ENCODE measurements at places on chromosomes 6 and 20. TPM values are rescaled to one million over a fixed set of nuclear protein-coding genes. Genes with fewer than 3 reads are reported as not detected.
A peak's percentile ranks its signal among the peaks of the same experiment; 100 is the strongest.

Gene INSM1
- 0.81 TPM for total RNA-seq

Gene PACSIN1
- 7.0 TPM for total RNA-seq

GRCh38 chr6:153801917-153802316 is 237.1 kb upstream of the OPRM1 start:
- DNase-seq, result no peak

- no peak for DNase-seq
These were observed 12.3 kb downstream of the HLA-G start for GRCh38 chr6:29839917-29840316.

- no peak for DNase-seq
These were observed 110.4 kb downstream of the PLCB4 start for GRCh38 chr20:9179193-9179802.

DNA sequence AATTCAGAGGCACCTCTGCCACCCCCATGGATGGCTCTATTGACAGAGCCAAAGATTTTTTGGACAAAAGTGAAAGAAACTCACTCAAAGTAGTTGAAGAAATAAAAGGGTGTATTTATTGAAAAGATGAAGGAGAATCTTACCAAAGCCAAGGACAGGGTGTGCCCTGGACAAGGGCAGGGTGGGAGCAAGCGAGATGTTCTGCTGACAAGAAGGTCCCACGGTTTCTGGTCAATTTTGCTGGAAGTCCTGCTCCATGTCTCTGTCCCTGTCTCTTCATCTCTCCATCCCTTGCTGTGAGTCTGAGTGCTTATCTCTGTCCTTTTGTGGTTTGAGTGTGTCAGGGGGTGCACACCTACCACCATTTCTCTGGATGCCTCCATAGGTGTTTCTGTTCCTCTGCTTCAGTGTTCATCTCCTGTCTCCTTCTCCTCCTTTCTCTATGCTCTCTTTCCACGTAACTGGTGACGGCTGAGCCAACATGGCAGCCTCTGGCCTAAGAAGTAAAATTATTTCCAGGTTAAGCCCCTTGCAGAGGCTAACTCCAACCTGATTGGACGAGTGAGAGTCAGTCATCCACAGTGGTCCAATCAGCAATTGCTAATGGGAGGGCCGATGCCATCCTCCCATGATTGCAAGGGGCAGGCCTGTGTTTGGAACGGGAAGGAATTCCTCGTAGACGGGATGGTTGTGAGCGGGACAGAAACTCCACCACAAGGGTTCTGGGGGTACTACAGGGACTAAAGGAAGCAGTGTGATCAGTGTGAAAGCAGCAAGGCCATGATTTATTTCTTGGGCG is 502.1 kb upstream of the CDH4 start:
- peak; percentile 76 for DNase-seq

- DNase-seq, result no peak
These were observed 80.6 kb downstream of the IRAK1BP1 start for GRCh38 chr6:78947962-78948361.

Gene FLRT3
- 2.1 TPM for total RNA-seq

Gene CAGE1
- 0.28 TPM for total RNA-seq

Gene COL12A1
- total RNA-seq, result 1.4 TPM

GRCh38 chr6:143828572-143828971 is 14.6 kb upstream of the LTV1 start:
- no peak for DNase-seq

DNA sequence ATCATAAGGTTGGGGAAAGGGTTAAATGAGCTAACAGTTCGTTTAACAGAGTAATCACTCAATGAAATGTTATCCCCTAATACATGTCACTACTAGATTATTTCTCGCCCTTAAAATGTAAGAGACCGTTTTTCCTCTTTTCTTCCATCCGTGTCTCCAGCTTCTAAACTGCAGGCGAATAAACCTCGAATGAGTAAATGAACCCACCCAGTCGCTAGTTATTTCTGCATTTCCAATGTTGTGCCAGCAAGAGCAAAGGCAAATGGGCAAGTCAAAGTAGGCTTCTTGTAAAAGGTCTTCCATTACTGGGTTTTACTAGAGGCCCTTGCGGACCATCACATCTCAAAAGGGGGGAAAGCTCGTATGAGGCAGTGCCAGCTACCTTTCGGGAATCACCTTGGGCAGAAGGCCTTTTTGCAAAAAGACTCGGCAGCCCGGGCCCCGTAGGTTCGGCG is 400 bp upstream of the SMAP1 start:
- no peak for DNase-seq

DNA sequence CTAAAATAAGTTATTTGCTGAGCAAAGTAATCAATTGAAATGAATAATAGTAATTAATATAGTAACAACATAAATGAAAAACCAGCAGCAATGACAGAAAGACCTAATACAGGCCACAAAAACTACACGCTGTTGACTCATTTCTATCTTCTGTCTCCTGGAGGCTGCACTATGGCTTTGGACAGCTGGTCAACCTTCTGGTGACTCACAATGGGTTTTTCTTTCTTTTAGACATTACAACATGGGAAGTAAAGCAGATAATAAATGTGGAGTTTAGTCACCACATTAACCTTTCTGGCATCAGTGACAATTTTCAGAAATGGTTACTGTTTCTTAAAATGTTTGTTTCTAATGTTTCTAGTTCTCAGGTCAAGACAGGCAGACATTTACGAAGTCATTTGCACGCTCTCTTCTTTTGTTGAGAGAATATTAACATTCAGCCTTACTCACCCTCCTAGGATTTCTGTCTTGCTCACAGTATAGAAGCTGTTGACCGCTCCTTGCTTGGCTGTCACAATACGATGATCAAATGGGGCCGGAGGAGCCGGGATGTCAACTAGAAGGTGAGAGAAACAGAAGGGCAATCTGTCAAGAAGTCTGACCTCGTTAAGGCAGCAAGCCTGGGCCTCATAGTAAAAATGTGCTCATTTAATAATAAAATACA is 62.2 kb downstream of the MYLK4 start:
- DNase-seq, result no peak

DNA sequence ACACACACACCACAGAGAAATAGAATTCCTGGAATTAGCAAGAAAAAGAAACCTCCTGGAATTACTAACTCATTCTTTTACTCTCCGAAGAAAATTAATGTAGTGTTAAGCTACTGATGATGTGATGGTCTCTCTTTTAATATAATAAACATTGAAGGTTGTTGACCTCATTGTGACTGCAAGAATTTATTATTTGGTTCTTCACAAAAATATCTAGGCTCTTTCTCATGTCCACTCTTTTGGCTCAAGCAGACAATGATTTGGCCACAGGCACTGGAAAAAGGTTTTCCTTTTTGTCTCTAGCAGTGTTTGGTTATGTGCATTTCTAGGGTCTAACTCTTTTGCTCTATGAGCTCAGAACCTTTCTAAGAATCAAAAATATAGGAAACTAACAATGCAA is 811.9 kb downstream of the TENT5A start:
- no peak for DNase-seq
